ENCODE measurements at places on chromosomes 16 and 17.

GRCh38 chr16:74186561-74186971 is 110.0 kb upstream of the PSMD7 start:
- DNase-seq = no peak

DNA sequence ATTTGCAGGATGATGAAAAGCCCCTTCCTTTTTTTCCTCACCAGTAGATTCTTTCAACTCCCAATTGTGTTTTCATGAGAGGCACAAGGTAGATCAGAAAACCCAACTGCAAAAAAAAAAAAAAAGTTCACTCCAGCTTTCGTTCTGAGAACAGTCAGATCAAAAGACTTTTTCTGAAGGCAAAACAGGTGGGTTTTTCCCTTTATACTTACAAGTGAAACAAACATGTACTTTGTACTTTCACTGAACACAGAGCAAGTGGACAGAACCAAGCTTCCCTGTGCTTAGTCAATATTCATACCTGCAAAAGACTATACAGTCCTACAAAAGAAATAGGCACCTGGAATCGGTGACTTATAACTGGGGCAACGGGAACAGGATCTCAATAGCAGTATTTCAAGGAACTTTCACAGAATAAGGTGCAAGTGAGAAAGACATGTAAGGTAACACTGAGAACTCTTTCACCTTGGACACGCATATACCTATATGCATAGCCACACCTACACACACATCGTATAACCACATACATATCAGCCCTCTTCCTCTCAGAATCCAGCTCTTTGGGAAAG is 54.1 kb downstream of the TOX3 start:
- no peak for DNase-seq

DNA sequence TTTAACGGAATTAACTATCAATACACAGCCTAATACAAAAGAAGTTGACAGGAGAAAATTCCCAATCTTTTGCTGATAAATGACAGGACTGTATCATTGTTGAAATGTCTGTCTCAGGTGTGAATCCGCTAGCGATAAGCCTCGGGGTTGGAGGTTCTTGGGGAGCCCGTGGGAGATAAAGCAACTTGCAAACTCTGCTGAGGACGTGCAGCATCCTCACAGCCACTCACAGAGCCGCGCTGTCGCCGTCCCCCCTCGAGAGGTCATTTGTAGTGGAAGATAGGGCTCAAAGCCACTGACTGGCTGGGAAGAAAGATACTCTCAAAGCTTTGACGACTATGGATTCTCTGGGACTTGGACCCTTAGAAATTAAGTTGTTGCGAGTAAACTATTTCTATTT is 17.0 kb downstream of the MAP1LC3B start:
- no peak for DNase-seq

GRCh38 chr16:48681520-48681919 is 71.5 kb upstream of the N4BP1 start:
- no peak for DNase-seq

- DNase-seq = no peak
Observed at GRCh38 chr17:55769625-55770000, 18.8 kb downstream of the PCTP start.

- no peak for DNase-seq
Observed at GRCh38 chr17:66177048-66177447, 14.9 kb downstream of the CEP112 start.

DNA sequence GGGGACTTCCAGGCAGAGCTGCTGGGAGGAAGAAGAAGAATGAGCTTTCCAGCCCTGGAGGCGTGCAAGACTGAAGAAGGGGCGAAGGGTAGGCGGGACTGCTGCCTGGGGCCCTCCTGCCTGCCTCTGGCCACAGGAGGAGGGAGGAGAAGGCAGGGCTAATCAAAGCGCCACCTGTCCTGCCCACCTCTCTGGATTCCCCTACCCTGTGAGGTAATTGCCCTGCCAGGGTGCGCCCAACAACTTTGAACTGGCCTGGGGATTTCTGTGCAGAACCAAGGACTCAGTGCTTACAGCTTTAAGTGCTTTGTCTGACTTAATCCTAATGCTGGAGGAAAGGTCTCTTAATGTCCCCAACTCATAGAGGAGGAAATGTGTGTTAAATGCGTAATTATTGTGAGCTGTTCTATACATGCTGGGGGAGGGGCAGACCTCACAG is at the start of gene NOXO1:
NOXO1 (minus strand) TSS at position 72 of the 439 bp plus-strand sequence. CDS start 290 bp downstream, outside the sequence.
- DNase-seq = no peak

DNA sequence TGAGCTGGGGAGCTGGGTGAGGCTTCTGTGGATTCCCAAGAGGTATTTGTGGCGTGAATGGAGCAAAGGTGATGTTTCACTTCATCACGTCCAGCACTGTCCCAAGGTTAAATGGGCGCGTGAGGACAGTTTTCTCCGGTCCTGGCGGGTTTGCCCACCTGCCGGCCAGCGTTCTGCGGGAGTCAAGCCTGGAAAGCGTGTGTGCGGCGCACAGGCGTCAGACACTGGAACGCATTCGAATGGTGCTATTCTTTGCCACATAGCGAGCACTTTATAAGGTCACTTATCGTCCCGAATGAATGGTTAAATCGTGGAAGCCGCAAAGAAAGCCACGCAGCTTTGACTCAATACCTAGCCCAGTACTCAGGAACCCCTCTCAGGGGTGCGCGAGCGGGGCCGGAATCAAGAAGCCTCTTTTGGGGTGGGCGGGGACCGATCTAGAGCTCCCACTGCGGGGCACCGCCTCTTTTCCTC is 446 bp upstream of the PSMD11 start:
- DNase-seq = no peak

- DNase-seq = no peak
Observed at GRCh38 chr16:4689864-4690704, 3.3 kb upstream of the NUDT16L1 start.

GRCh38 chr16:12132290-12132689 is 155.8 kb downstream of the SNX29 start:
- no peak for DNase-seq
